Activated B cell treated with CpG ODN at 0.5 μM for 24 hours (primary cell): ENCODE measurements at places on chromosomes 1 and 21.

DNA sequence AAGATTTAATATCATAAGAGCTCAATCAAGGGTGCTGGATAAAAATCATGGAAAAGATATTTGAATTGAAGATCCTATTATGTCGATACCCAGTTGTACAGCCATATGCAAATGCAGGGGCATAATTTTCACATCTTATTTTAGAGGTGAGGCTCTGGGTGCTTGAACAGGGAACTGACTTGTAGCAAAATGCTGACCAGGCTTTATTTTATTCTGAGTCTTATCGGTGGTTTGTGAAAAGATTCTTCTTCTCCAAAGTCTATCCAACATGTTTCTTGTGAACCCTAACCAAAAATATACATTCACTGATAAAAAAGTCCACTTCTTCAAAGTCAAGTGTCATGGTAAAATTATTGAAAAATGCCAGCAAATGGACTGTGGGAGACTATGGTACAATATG, 475.5 kb upstream of the NEGR1 start:
- no peak for DNase-seq

DNA sequence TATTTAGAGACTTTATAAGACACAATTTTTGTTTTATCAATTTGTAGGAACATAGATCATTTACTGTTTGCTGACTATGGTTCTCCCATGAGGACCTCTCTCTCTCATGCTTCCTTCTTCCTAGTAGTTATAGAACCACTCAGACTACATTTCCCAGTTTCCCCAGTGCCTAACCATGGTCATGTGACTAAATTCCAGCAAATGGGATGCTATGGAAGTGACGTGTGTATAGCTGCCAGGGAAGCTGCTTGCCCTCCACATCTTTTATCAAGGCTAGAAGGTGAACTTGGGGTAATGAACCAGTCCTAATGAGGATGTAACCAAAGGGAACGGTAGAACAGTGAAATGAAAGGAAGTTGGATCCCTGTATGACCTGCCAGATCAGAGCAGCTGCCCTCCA, 184.0 kb downstream of the MIS18A start:
- DNase-seq, result no peak

DNA sequence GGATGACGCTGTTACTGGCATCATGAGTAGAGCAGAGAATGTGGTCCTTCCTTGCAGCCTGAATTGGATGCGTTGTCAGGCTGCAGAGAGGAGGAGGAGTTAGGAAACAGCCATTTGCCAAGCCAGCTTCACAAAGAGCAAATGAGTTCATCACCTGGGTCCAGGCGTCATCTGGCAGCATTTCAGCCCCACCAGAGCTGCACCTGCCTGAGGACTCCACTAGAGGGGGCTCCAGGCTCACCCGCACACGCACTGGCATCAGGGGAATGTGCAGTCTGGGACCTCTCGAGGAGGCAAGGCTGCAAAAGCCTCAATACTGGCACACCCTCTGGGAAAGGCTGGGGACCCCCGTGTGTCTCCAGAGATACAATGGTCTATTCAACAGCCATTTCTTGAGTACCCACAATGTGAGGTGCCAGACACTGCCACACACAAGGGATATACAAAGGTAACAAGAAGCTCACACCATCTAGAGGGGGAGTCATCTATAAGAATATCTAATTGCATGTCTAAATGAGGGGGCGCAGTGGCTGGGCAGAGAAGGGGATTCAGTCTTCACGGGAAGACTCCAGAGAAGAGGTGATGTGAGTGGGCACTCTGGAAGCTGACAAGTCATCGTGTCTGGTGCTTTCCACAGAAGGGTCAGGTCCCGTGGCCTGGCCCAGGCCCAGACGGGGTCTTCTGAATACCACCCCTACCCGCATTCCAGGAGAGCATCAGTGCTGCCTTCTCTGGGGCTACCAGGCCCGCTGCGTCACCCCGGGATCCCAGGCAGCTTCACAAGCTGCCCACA, 53.5 kb upstream of the CNTN2 start:
- peak; percentile 34 for DNase-seq

GRCh38 chr1:33615546-33615945, 143.1 kb downstream of the ZSCAN20 start:
- DNase-seq, result no peak

- DNase-seq, result no peak
Observed at GRCh38 chr1:173555651-173556305, 47.1 kb downstream of the SLC9C2 start.

DNA sequence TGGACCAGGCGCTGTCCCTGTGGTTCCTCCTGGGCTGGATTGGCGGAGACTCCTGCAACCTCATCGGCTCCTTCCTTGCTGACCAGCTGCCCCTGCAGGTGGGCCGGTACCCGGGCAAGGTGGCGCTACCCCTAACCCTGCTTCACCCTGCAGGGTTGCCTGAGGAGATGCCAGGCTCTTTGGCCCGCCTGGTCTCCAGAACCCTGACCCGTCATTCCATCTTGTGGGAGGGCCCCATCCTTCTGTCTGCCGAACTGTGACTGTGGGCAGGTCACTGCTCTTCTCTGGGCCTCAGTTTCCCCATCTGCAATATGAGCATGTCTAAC, 12.5 kb downstream of the SLC66A1 start:
- no peak for DNase-seq

DNA sequence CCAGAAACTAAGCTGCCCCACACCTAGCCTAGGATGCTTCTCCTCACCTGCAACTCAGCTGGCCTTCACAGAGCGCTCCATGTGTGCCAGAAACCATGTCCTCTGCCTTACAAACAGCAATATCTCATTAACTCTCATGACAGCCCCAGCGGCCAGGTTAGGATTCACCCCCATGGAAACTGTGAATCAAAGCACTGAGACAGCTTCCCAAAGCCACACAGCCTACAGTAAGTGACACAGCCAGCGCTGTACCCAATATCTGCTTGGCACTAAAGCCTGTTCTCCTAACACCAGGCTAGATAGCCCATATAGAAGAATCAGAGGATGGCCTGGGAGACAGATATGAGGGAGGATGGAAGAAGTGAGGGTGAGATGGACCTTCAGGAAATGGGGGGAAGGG, 13.5 kb downstream of the KCNN3 start:
- DNase-seq, result no peak

DNA sequence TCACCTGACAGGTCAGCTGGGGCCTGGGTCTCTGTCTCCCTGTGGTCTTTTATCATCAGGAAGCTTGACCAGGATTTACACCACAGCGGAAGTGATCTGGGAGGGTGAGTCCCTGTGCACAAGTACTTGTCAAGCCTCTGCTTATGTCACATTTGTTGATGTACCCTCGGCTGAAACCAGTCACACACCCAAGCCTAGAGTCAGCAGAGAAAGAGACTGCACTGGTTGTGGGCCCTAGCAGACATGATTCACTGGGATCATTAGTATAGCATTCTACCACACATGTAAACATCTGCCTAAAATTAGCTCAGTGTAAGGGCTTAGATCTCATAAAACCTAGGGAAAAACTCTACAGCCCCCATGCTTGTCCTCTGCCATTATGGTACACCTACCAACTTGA, 79.3 kb upstream of the LAMC2 start:
- DNase-seq, result no peak

- DNase-seq, result no peak
Observed at GRCh38 chr1:113898241-113898814, 6.3 kb downstream of the AP4B1 start.

DNA sequence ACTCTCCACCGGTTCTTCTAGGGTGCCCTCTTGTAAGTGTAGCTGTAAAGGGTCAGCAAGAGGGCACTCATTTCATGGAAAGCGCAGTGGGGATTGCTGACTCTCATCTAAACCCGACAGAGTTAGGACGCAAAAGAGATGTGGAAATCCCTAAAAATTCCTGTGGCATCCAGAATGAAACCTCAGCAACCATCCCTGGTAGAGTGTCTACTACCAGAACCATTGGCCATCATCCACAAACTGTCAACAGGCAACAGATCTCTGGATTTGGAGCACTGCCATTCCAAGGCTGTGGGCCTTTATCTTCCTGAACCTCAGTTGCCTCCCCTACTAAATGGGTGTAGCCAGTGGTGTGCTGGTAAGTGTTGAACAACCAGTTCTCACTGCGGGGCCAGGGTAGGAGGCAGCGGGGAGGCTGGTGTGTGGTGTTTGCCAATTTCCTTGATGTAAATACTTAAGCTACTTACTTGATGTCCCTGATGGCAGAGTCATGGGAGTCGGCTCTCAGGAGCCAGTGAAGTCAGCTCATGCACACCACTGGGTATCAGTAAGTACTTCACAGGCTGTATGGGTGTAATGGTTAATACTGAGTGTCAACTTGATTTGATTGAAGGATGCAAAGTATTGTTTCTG, 195.8 kb downstream of the KAZN start:
- DNase-seq, result no peak

DNA sequence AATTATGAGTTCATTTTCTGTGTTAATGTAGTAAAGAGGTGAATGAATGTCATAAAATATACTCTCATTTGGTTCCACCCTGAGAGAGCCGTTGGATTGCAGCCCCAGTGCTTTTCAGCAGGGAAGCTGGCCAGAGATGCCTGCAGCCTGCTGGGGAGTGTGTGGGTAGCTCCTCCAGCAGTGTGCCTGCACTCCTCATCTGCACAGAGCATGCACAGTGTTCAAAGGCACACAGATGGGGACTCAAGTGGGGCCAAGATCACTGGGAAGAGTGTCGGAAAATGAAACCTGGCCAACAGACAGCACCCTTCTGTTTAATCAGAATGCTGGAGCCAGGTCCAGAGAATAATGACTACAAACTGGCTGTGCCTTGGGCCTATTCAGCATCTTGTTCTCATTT, 206.8 kb downstream of the ST6GALNAC3 start:
- DNase-seq, result no peak

GRCh38 chr1:58067082-58067481, 479.4 kb downstream of the OMA1 start:
- no peak for DNase-seq

DNA sequence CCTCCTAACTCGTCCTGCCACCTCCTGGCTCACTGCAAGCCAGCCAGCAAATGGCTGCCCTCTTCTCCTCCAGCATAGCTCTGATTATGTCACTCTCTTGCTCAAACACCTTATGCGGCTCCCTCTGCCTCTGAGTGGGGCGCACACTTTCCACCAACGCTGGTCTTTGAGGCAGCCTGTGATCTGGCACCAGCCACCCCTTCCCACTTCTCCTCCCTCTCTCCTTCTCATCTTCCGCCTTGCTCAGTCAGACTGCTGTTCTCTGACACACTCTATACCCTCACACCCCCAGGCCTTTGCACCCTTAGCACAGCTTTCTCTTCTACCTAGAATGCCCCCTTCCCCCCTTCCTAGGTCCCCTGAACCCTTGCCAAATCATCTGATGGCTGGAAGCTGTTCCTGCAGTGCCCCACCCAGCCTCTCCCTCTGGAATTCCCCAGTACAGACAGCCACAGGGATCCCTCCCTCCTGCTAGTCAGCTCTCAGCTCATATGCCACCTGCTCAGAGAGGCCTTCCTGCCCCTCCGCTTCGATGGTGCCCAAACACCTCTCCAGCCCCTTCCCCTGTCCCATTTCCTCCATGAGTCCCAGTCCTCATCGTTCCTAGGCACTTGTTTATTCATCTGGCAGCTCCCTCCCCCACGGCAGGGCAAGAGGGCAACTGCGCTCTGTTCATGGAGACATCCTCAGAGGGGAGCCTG, 21.7 kb upstream of the PEF1 start:
- DNase-seq, result no peak

GRCh38 chr21:34612056-34612455, 2.9 kb downstream of the RCAN1 start:
- DNase-seq, result no peak

DNA sequence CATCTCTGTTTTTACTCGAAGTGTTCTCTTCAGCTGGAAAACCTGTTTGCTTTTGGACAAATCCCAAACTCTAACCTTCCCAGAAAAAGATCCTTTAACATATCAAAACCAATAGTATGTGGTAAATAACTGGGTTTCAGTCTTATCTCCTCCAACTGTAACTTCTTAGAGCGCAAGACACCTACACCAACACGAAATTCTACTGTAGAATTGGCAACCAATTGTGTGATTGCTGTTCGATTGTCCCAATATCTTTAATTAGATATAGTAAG, 5.8 kb upstream of the MPZL1 start:
- DNase-seq, result no peak

GRCh38 chr1:67060811-67061218, 6.9 kb upstream of the SLC35D1 start:
- DNase-seq, result no peak

DNA sequence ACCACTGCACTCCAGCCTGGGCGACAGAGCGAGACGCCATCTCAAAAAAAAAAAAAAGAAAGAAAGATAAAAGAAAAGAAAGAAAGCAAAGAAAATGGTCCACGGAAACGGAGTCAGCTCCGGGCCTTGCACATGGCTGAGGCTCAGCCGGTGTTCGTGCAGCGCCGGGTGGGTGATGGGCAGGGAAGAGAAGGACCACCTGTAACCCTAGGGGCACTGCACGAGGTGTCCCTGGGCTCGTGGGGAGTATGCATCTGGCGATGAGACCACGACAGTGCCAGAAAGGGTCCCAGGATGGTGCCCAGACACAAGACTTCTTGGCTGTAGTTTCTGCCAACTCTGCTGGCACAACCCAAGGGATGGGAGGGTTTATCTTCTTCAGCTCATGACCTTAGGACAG, 5.8 kb downstream of the CDA start:
- no peak for DNase-seq
